Hematopoietic multipotent progenitor cell (in vitro differentiated cells): ENCODE measurements at places on chromosomes 4 and X. TPM values are rescaled to one million over a fixed set of nuclear protein-coding genes. Genes with fewer than 3 reads are reported as not detected.
A peak's percentile ranks its signal among the peaks of the same experiment; 100 is the strongest.

The CCDC160 gene
- not detected for total RNA-seq

- DNase-seq: peak; percentile 37
These were observed 108.1 kb upstream of the STOX2 start for GRCh38 chr4:183797011-183797444.

GRCh38 chr4:32789026-32789608 lies 2068.9 kb downstream of the PCDH7 start:
- no peak for DNase-seq

DNA sequence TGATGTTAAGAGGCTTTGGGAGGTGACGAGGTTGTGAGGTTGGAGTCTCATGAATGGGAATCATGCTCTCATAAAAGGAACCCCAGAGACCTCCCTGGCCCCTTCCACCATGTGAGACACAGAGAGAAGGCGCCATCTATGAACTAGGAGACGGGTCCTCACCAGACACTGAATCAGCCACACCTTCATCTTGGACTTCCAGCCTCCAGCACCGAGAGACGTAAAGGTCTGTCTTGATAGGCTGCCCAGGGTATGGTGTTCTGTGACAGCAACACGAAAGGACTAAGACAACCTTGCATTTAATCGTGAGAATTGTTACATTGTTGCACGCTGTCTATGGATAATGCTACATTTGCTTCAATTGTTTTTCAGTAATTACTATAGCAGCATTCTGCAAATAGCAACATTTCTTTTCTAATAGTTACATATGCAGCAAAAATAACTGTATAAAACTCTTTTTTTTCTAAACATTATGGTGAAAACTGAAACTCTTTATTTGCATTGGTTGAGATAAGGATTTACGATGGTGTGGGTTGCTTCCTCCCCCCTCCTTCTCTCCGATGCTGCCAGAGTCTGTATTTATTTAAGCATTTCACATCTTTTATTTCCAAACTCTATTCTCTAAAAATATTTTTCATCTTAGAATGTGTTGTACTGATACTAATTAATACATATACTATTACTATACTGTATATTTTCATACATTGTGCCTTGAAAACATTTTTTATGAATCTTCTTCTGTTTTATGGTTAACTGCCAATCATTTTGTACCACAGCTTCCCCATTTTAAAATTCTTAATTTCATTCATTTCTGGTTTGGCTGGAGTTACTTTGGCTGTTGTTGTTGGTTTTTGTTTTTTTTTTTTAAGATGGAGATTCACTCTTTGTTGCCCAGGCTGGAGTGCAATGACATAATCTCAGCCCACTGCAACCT lies 26.4 kb upstream of the AKAP17A start:
- peak; percentile 59 for DNase-seq

DNA sequence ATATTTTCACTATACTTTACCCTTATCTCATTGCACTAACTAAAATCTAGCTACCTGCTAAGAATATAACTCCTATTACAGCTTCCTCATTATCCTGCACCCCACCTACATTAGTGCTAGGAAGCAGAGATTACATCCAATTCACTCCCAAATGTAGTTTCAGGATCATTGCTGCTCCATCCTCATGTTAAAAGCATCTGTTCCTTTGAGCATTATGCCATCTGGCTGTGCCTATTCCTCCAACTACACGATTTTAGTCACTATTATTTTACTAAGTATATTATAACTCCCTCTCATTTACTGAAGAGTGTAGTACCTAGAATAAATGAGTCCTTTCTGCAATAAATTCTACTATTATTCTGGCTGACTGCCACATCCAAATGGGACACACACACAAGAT lies 1586.9 kb downstream of the TECRL start:
- DNase-seq: no peak

DNA sequence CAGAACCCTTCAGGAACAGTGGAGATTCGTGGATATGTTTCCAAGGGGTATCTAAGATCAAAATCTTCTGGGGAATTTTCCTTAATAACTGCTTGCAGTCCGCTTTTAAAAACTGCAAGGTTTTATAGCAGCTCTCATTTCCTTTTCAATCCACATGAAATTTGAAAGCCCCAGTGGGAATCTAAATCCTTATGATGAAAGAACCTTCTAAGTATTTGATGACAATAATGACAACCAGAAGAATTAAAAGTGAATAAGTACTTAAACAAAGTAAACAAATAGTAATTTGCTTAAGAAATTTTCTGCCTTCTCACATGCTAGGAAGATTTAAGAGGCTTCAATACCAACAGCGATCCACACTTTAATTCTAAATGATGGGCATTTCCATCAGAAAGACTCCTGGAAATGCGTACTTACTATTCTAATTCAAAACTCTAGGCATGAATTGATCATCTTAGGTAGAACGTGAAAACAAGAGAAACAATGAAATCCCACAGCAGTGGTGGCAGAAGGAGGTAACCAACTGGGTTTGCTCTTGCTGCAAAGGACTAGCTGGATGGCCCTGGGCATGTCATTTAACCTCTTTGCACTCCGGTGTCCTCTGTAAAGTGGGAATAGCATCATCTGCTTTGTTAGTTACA lies 37.6 kb upstream of the S100G start:
- no peak for DNase-seq
